ENCODE measurements at places on chromosomes 12 and 14. TPM values are rescaled to one million over a fixed set of nuclear protein-coding genes. Genes with fewer than 3 reads are reported as not detected.

DNA sequence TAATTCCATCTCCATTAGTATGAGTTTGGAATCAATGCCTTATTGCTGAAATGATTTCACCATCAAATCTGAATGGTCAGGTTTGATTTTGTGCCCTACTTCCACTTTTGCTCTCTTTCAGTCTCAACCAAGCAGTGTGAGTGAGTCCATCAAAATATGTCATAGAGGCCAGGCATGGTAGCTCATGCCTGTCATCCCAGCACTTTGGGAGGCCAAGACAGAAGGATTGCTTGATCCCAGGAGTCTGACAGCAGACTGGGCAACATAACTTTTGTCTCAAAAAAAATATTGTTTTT lies 22.0 kb upstream of the HSP90B1 start:
- no peak for DNase-seq

DNA sequence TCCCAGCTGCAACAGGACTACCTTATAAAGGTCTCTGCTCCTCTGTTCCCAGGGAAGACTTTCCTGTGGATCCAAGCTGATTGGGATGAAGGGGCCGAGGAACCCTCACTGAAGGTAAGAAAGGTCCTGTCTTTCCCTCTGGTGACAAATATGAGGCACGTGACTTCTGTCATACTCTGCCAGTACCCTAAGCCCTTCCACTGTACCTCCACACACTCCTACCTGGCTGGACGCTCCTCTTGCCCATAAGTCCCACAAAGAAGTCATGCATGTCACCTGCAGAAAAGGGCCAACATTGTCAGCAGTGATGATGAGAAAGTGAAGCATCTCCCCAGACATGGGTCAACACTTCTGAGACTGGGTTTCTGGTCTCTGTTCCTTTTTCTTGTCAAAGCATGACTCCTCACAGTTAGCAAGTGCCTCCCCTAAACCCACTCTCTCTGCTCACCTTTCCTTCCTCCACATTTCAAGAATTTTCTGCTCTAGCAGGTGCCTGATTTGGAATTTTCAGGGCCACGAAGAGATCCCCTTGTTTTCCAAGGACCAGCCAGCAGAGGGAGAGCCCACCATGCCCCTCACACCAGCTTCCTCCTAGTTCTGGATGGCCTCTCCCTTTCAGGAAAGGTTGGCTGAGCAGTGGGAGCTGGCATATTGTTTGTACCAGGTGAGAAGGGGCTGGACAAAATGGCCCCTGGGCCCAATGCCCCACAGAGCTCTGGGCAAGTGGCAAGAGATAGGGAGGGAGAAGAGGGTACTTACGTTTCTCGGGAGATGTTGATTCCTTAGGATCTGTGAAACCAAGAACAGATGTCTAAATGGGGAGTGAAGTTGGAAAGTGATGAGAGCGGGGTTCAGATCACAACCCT lies 3.5 kb downstream of the TAC3 start:
- DNase-seq, result no peak

- DNase-seq, result no peak
Observed at GRCh38 chr12:32756476-32757066, 874 bp upstream of the YARS2 start.

The USP44 gene
- polyA plus RNA-seq, result 0.10 TPM

The CARMIL3 gene
- polyA plus RNA-seq, result 0.15 TPM

All from heart left ventricle (tissue), 16 donors.